ENCODE measurements at places on chromosomes 1 and 21.
A peak's percentile ranks its signal among the peaks of the same experiment; 100 is the strongest.

GRCh38 chr21:39531840-39532239 is 80.1 kb downstream of the SH3BGR start:
- no peak for DNase-seq

GRCh38 chr1:185871627-185872150 is 137.5 kb downstream of the HMCN1 start:
- no peak for DNase-seq

DNA sequence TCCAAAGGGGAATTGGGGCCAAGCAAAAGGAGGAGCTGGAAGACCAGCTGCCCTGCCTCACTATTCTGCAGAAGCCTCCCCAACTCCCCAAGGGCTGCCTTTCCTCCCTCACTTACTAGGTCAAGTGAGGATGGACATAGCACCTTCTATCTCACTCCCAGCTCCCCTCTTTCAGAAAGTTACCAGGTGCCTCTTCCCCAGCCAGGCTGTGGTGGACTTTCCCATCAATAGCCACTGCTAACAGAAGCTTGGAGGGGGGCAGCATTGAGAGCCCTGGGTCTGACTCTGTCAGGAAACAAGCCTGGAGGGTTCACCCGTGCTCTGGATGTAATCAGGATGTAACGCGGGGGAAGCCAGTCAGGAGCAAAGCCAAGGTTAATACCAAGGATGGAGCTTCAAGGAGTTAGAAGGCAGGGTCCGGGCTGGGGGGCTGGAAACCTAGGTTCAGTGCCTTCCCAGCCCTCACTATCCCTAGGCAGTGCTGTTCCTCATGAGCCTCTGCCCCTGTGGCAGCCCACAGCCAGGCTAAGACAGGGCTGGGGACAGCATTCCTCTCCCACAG is 127.8 kb upstream of the NGF start:
- DNase-seq, result no peak

- no peak for DNase-seq
These were observed 137.5 kb downstream of the CENPF start for GRCh38 chr1:214740471-214740870.

- DNase-seq, result peak; percentile 47
These were observed 63.3 kb upstream of the LRRC8D start for GRCh38 chr1:89757532-89757931.
